ENCODE measurements at places on chromosomes 6 and 20.

- no peak for DNase-seq
Observed at GRCh38 chr6:34238585-34239499, 2.2 kb downstream of the HMGA1 start.

DNA sequence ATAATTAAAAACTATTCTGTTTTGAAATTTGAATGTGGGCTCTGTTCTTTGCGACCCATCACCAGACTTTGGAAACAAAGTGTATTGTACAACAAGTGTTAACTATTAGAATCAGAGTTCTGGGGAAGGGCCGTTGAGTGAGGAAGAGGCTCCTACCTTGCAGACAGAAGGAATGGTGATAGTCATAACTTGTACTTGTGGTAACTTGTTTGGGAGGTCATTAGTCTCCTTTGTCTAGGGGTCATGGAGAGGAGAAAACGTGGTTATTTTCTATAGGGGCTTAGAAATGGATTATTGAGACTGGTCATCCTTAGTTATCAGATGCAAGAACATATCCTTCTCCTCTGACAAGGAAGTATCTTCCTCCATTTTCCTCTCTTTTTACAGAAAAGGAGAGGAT is 174.8 kb downstream of the BMP2 start:
- DNase-seq, result no peak

- DNase-seq, result no peak
Observed at GRCh38 chr6:114418304-114418972, 75.6 kb upstream of the HS3ST5 start.

DNA sequence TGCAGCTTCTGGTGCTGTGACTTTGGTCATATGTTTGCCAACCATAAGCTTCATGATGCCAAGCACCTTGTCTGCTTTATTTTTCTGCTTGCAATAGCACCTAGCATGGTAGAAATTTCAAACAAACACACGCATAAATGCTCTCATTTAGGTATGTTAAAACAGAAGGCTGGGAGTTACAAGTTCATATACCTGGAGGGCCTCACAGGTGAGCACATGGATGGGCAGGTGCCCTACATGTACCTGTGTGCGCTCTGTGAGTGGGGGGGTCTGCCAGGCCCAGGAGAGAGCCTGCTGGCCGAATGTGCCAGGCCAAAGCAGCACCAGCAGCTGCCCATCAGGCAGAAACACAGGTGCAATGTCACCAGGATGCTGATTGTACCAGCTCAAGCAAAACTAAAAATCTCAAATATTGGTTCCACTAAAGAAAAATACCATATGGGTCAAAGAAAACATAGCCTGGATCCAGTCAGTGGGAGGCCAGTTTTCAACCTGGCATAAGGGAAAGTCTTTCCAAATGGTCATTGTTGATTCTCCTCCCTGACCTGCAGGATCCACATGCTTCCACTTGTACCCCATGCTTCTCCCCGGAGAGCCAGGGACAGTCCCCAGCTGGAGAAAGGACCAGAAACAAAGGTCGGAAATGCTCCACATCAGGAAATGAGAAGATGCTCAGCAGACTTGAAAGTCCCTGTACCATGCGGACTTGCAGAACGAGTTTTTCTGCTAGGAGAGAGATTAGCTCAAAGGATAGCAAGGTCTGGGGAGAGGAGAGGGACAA is 7.2 kb upstream of the PFDN4 start:
- no peak for DNase-seq

DNA sequence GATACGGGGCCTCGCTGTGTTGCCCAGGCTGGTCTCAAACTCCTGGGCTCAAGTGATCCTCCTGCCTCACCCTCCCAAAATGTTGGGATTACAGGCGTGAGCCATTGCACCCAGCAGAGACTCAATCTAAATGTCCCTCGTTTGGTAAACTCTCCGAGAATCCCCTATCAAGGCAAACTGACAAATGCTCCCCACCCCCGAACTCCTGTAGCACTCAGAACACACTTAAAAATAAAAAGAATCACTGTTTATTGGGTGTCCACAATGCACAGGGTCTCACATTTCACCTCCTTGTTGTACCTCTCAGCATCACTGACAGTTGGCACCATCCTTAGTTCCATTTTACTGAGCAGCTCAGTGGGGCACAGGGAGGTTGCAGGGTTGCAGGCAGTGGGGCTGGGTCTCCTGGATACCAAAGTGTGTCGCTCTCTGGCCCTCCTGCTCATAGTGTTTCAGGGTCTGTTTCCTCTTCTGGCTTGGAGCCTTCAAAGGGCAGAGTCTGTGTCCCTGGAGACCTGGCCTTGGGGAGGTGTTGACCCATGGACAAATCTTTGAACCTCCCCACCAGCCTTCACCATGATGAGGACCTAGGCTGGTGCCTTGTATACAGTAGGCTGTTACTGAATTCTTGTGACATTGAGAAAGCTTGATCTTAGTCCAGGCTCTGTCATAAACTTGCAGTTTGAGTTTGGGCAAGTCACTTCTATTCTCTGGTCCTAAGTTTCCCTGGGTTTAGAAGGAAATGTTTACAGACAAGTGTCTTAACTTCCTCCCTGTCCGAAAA is 8.5 kb upstream of the SRC start:
- DNase-seq, result no peak

GRCh38 chr20:44851545-44851944 is 34.0 kb upstream of the YWHAB start:
- DNase-seq, result no peak

- DNase-seq, result no peak
Observed at GRCh38 chr6:37048851-37049757, 43.6 kb downstream of the FGD2 start.

Data from Jurkat, Clone E6-1 (cell line).